MV-4-11 (cell line): ENCODE measurements at places on chromosomes 7 and 10.

GRCh38 chr7:24980534-24981170 lies 674 bp upstream of the OSBPL3 start:
- no peak for DNase-seq

DNA sequence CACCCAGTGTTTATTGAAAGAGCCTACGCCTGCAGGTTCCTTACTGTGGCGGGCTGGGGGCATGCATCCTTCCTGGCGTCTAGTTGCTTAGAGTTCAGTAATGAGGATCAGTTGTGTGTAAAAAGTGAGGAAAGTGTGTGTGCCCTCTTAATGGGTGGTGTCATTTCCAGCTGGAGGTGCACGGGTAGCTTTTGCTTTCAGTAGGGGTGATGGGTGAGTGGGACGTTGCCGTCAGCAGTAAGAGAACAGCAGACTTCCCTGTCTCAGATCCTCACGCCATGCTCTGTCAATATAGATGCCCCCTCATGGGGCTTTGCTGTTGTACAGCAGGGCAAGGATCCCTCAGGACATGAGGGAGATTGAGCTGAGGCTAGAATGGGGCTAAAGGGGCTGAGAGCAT lies 352.6 kb upstream of the GALNT17 start:
- DNase-seq: no peak

- no peak for DNase-seq
Measured at GRCh38 chr7:159097661-159098423, 46.8 kb downstream of the VIPR2 start.

GRCh38 chr10:128793726-128794655 lies 667.8 kb upstream of the MKI67 start:
- no peak for DNase-seq

DNA sequence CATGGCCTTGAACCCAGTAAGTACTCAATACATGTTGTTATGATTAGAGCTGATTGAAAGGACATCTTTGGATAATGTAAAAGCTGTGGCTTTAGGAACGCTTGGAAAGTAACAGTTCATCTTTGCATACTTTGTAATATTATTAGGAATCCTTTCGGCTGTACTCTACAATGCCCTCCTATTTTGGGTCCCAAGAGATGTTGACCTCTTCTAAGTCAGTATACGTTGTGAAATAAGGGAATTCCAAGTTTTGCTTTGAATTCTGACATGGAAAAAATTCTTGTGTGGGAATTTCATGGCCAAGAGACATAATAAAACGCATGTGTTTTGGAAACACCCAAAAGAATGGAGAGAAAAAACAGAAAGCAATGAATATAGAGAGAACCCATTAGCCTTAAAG lies 7.7 kb downstream of the AGR3 start:
- DNase-seq: no peak
